Stimulated activated CD4-positive, alpha-beta T cell treated with anti-CD3 and anti-CD28 coated beads, TNF-alpha, amount 100 ng/mL, for 48 hours (primary cell): ENCODE measurements at places on chromosomes 16 and 17.

DNA sequence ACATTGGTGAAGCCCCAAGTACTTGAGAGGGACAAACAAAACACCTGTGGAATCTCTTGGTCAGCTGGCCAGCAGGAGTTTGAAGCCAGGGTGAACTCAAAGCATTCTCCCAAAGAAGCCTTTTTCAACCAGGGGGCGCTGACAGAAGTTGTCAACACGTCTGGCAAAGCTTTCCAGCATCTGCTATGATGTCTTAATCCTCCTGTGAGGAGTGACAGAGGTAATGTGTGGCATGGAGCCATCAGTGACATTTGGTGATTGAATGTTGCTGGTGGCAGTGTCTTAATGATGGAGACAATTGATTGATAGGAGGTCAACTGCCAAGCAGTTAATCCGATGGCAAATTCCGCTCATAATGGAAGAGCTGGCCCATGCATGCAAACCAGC lies 257.6 kb upstream of the HSBP1 start:
- DNase-seq, result no peak

DNA sequence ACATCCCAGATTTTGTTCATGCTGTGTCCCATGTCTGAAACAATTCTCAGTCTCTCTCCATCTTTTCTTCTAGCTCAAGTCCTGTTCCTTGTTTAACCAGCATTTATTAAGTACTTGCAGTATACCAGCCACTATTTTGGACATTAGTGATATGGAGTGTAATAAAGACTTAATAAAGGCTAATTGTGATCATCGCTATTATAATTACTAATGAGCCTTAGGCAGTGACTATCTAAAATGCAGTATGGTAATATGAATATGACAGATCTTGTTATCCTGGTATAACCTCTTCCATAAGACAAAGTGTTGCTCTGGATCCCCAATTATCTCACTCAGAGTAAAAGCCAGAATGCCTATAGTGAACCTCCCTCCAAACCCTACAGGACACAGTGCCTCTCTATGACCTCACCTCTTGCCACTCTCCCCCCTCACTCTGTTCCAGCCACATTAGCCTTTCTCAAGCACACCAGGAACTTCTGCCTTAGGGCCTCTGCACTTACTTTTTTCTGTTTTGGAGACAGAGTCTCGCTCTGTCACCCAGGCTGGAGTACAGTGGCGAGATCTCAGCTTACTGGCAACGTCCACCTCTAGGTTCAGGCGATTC lies 1.8 kb upstream of the FLOT2 start:
- no peak for DNase-seq

DNA sequence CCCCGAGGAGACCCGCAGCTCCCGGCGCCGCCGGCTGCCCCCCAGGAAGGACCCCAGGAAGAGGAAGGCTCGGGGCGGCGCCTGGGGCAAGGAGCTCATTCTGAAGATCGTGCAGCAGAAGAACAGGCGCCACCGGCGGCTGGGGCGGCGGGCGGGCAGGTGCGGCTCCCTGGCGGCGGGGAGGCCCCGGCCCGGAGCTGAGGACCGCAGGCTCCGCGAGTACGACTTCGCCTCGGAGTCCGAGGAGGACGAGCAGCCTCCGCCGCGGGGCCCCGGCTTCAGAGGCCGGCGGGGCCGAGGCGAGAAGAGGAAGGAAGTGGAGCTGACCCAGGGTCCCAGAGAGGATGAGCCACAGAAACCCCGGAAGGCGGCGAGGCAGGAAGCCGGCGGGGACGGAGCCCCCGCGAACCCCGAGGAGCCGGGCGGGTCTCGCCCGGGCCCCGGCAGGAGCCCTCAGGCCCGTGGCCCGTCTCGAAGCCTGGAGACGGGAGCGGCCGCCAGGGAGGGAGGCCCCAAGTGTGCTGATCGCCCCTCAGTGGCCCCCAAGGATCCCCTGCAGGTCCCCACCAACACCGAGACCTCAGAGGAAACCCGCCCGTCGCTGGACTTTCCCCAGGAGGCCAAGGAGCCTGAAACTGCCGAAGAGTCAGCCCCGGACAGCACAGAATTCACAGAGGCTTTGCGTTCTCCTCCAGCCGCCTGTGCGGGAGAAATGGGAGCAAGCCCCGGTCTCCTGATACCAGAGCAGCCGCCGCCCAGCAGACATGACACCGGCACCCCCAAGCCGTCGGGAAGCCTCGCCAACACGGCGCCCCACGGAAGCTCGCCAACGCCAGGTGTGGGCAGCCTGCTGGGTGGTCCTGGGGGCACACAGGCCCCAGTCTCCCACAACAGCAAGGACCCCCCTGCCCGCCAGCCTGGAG lies 22.3 kb upstream of the ZFPM1 start:
- DNase-seq, result peak; percentile 25

DNA sequence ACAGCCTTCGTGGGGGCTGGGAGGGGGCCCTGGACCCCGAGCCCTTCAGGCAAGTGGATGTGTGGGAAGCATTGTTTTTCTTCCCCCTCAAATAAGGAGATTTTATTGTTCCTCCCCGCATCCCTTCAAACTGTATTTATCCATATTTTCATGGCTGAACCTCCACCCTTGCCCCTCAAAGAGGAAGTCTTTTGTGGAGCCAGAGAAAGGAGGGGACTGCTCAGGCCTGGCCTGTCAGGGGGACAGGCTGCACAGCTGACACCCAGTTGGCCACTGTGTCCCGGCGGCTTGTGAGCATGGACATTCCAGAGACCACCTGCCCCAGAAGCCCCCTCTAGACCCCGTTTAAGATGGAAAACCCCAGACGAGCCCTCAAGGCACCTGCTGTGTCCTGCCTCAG lies 15.9 kb downstream of the HEXIM2 start:
- no peak for DNase-seq

GRCh38 chr17:76404976-76405563 lies 20.7 kb downstream of the SPHK1 start:
- no peak for DNase-seq

DNA sequence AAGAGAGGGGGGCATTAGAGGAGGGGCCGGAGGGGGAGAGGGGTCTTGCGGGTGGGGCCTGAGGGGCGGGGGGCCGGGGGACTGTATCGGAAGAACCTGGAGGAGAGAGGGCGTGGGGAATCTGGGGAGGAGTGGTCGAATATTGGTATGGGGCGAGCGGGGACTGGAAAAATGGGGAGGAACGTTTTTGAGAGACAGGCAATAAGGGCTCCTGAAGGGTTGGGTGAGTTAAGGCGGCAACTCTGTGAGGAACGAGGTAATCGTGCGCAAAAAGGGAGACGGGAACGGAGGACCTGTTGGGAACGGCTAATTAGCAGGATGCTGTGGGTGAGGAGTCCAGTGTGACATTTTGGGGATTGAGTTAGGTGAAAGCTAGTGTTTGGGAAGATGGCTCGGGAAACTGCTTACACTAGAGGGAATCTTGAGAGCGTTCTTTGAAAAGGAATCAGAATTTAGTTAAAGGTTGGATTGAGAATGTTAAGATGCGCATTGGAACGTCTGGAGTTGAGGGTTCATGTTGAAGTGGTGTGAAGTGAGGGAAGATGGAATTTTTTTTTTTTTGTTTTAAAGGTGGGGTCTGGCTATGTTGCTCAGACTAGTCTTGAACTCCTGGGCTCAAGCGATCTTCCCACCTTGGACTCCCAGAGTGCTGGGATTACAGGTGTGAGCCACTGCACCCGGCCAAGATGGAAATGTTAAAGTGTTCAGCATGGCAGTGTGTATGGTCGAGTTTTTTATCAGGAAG lies 662 bp downstream of the WIPF2 start:
- DNase-seq, result no peak

DNA sequence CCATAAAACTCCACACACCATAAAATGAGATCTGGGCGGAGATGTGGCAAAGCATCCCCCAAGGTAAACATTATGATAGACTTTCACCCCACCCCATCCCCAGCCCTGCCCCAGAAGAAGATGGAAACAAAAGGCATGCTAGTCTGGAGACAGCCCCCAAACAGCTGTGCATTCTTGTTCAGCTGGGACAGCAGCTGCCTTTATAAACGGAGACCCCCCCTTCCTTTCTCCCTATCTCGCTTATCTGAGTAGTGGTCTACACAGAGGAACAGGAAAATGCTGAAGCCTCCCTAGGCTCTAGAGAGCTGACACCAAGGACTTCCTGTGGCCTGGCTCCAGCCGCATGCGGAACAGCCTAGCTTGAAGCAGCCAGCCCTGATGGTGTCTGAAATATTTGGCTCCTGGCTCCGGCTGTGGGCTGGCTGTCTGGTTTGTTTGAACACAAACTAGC lies 190.3 kb upstream of the ANKFN1 start:
- DNase-seq, result no peak

GRCh38 chr16:1635070-1635469 lies 22.9 kb downstream of the CRAMP1 start:
- DNase-seq, result no peak

GRCh38 chr17:32319548-32319905 lies 22.4 kb downstream of the C17orf75 start:
- peak; percentile 66 for DNase-seq

GRCh38 chr17:77160091-77160874 lies 19.5 kb downstream of the SEC14L1 start:
- no peak for DNase-seq

GRCh38 chr16:76222087-76222486 lies 55.1 kb upstream of the CNTNAP4 start:
- DNase-seq, result no peak

GRCh38 chr16:53433930-53434376 lies 318 bp upstream of the RBL2 start:
- DNase-seq, result no peak

DNA sequence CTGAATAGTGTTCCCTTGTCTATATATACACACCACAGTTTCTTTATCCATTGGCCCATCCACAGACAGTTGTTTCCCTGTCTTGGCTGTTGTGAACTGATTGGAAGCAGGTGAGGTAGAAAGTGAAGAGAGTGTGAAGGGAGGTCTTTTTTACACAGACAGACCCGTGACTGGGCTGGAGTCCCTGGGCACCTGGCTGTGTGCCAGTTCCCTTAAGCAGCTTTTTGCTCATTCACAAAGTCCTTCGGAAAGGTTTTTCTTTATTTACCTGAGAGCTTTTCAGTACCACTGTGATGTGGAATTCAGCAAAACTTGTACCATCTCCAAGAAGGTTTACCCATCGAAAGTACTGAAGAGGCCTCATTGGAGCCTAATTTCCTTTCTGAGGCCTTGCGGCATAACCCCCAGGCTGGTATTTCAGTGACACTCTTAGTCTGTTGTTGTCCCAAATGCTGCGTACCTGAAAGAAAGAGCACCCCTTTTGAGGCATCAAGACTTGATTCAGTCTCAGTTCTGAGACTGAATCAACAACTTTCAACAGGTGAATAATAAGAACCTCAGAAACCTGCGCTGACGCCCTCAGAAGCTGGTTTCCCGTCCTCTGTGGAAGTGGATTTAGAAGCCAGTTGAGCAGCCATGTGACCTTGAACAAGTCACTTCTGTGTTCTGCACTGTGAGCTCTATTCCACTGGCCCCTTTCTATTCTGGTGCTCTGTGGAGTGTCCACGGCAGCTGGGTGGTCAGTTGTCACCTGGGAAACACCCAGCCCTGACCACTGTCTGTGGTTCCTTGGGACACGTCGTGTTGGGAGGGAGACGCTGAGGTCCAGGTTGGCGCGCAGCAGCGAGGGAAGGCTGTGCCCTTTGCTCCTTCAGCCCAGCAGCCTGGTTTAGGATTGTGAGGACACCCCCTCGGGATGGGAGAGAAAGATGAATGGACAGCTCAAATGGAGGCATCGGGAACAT lies 53.9 kb upstream of the CRISPLD2 start:
- no peak for DNase-seq

- DNase-seq, result no peak
Observed at GRCh38 chr17:50360486-50361115, 12.4 kb downstream of the MRPL27 start.

DNA sequence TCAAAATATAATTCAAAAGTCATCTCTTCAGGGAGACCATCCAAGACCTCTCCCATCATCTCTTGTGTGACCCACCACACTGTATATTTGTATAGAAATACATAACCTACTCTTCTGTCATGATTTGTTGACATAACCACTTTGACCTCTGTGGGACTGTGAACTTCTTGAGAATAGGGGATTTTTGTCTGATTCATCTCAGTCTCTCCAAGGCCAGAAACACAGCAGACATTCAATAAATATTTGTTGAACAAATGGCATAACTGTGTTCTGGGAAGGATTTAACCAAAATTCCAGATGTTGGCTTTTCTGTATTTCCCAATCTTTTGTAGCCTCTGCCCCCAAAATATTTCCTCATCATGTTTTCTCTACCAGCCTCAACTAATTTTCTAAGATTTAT lies 169.7 kb downstream of the CDH11 start:
- DNase-seq, result no peak
